ENCODE measurements at places on chromosomes 5 and 9. TPM values are rescaled to one million over a fixed set of nuclear protein-coding genes. Genes with fewer than 3 reads are reported as not detected.

DNA sequence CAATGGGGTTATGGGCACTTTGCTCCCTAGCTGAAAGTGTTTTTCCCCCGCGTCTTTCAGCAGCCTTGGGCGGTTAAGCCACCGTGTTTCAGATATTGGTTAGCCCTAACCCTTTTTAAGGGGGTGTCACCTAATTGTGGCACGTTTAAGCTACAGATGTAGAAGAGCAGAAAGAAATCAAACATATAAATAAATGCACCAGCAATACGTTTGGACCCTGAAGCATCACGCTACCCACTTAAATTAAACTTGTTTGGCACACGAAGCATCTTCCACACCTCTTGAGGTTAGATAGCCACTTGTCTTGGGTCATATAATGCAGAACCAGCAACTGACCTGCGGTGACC lies 768 bp downstream of the YTHDC2 start:
- no peak for ATAC-seq

DNA sequence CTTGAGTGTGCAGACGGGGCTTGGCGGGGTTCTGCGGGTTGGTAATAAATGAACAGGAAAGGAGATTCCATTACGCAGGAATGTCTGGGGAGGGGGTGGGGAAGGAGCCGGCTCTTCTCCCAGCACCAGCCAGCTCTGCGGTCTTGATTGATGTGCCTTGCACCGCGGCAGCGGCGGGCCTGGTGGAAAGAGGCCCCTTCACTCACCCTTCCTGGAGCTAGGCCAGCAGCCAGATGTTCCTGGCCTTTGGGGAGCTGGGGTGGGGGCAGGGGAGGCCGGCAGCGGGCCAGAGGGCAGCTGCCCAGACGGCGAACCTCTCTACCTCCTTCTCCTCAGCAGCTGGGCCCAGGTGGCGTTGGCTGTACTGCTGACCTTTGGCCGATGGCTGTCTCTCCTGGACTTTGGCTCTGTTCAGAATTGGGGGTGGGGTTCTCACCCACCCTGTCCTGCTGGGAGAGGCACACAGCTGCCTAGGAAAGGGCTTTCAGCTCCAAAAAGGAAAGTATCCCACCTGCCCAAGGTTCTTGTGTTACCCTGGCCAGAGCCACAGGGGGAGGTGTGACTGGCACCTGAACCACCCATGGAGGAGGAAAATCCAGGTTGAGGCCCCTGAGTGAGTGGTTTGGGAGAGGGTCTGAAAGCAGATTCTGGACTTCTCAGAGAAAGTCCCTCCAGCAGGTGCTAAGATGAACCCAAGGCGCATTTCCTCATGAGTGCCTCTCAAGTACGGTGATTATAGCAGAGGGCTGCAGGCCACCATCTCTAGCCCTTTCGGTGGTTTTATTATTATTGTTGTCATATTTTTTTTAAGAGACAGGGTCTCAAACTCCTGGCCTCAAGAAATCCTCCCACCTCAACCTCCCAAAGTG lies 58.0 kb upstream of the SYNPO start:
- ATAC-seq = peak; percentile 22

- no peak for ATAC-seq
These were observed 156.7 kb downstream of the DOCK8 start for GRCh38 chr9:371349-371748.

GRCh38 chr9:122307061-122307460 lies 42.4 kb downstream of the MRRF start:
- ATAC-seq = peak; percentile 70

DNA sequence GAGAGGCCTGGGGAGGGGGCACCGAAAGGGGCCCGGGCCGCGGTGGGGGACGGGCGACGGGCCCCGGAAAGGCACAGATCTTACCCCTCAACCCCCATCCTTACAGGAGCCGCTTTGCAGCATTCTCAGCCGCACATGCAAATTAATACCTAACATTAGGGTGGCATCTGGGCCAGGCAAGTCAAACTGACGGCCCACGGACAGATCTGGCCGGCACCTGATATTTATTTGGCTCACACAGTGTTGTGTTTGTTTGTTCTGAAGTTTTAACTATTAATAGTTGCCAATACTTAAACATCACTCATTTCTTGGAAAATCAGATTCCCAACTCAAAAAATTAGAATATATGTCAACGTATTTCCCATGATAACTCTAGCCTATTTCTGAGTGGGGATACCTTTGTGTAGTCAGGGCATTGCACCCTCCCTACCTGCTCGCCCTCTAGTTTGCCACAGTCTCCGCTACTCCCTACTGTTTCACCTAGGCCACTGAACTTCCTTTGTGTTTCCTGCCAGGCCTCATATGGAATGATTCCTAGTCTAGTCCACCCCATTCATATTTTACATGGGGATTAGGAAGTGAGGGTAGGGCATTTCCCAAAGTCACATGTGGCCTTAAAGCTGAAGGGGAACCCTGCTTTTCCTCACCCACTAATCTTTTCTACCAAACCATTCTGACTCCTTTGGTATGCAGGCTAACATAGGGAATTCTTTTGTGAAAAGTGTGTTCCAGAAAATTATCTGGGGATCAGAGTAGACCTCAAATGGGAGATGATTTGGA lies 71.9 kb upstream of the LARP1 start:
- ATAC-seq = no peak

GRCh38 chr5:39624268-39624886 lies 199.6 kb upstream of the DAB2 start:
- ATAC-seq = peak; percentile 39

DNA sequence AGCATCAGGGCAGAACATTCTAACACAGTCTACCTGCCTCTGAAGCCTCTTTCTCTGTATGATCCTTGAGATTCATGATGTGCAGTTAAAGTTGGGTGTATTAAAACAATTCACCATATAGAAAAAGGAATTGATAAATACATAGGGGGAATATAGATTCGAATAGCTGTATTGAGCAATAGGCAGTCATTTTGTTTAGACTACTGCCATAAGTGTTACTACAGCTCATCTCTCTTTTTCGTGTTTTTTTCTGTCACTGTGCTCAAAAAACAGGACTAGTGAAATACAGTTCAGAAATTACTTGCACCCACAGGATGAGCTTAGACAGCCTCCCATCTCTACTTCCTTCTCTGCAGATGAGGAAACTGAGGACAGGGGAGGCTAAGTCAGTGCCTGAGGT lies 144.6 kb upstream of the FBN2 start:
- ATAC-seq = no peak

DNA sequence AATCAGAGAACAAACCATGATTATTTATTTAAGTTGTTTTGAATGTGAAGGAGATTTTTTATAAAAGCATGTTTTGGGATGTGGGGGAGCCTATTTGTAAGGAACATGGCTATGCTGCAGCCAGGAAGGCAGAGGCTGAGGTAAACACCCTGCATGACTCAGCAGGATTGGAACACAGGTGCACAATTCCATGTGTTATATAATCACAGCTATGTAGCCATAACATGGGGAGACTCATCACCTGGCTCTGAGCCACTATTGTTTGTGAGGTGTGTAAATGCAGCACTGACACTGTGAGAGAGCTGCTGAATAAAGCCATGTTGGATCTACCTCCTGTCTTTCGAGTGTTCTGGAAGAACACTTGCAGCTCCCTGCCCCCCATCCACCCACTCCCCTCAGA lies 1009.8 kb downstream of the DNAH5 start:
- ATAC-seq = no peak

- ATAC-seq = no peak
These were observed 100.4 kb upstream of the LARP1 start for GRCh38 chr5:154654486-154655371.

DNA sequence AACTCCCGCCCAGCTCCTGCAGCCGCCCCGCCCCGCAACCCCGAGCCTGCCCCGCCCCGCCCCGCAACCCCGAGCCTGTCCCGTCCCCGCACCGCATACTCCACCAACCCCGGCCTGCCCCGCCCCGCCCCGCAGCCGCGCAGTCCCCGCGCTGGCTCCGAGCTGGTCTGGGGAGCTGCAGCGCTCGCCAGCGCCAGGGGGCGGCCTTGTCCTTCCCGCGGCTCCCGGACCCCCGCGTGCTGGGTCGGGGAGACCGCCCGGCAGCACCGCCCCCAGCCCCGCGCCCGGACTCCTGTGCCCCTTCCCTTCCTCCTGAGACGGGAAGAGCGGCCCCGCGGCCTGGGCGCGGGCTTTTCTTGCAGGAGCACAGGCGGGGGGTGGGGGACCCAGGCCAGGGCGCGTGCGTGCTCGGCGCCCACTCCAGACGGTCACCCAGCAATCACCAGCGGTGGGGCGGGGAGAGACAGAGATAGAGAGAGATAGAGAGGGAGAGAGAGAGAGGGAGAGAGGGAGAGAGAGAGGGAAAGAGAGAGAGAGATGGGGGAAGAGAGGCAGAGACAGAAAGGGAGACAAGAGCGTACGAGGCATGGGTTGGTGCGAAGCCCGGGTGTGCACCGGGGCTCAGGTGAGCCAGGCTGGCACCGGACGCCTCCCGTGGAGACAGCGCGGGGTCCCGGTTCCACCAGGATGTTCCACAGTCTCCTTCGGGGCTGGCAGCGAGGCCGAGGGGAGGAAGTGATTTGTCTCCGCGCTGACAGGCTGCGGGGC lies 14.7 kb upstream of the TMEM250 start:
- peak; percentile 53 for ATAC-seq

DNA sequence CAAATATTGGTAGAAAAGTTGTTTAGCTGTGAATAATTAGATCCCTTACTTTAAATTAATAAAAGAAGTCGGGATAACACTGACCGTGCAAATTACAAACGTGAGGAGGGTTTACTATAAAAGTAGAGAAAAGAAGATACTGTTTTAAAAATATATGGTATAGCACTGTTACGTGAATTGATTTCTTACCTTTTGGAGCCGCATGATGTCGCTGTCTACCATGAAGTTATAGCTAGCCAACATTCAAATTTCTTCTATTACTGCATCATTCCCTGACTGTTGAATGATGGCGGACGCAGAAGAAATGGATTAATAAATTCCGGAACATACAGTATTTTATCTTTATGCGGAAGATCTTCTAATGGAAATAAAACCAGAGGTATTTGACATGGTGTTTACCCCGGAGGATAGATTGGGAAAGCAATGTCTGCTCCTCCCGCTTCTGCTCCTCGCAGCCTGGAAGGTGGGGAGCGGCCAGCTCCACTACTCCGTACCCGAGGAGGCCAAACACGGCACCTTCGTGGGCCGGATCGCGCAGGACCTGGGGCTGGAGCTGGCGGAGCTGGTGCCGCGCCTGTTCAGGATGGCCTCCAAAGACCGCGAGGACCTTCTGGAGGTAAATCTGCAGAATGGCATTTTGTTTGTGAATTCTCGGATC lies at the start of gene PCDHA6:
Gene PCDHA6 (plus strand): TSS at position 257 of the 658 bp plus-strand sequence. CDS start 132 bp downstream, at position 389.
- ATAC-seq = no peak

DNA sequence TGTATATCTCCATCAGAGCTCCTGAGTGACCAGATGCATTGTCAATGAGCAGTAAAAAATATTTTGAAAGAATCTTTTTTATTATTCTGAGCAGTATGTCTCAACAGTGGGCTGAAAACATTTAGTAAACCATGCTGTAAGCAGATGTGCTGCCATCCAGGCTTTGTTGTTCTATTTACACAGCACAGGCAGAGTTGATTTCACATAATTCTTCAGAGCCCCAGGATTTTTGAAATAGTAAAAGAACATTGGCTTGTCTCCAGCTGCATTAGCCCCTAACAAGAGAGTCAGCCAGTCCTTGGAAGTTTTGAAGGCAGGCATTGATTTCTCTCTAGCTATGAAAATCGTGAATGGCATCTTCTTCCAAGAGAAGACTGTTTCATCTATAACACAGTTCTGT lies 25.2 kb upstream of the ENTREP1 start:
- ATAC-seq = no peak

DNA sequence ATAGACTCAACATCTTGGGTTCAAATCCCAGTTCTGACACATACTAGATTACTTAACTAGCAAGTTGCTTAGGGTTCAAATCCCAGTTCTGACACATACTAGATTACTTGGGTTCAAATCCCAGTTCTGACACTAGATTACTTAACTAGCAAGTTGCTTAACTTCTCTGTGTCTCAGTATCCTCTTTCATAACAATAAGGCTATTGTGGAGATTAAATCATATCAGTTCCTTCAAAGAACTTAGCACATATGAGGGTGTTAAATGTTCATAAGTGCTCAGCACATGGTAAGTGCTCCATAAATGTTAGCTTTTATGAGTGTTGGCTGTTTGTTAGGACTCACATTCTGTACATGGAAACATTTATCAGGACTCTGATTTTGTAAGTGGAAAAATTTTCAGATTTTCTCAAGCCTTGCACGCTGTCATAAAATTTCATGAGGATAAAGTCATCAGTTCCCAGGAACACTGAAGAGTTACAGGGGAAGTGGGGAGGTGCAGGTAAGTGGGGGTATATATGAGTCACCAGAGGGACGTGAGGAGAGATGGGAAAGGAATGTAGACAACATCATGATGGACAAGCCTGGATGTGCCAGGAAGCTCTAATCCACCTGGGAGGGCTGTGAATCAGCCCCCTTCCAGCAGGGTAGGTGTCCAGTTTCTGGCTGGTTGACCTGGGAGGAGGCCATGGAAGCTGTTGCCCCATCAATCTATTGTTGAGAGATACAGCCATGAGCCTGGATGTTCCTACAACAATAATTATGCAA lies 532.2 kb upstream of the WWC1 start:
- ATAC-seq = no peak

DNA sequence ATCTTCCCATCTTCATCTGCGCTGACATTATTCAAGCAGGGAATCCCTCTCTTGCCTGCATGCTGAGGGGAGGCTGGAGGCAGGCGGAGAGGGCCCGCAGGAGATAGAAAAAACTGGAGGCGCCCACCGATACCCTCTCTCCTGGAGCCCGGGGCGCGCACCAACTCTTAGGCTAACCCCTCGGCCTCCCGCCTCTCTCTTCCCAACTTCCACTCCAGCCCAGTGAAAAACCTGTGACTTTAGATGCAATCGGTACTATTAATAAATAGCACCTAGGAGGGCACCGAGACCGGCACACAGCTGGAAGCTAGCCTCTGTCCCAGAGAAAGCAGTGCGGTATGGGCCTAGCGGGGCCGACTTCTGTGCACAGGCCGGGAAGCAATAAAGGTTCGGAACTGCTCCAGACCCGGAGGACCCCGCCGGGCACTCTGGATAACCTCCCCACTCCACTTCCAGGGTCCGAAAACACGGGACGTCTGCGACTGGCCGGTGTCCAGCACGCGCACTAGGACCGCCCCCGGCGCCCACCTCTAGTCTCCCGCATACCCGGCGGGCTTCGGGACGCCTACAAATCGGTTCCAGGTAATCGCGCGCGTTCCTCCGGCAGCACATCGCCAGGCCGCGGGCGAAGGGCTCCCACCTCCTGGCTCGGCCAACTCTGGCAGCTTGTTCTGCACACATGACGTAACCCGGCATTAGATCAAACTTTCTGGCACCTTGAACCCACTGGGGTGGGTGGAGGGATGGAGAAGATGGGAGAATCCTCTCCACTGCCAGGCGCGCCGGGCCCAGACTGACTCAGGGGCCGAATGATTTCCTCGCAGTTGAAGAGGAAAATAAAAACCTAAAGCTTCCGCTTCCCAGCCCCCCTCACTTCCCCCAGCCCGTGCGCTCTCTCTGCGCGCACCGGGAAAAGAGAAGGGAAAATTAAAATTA lies 1.4 kb downstream of the EFNA5 start:
- no peak for ATAC-seq

NSD1 gene
- total RNA-seq = 41.1 TPM

INSL4 gene
- total RNA-seq = not detected

HACD4 gene
- 9.8 TPM for total RNA-seq

TAF11L10 gene
- total RNA-seq = not detected

IL5 gene
- not detected for total RNA-seq

SMIM33 gene
- total RNA-seq = not detected
